Hematopoietic multipotent progenitor cell treated with erythropoietin and hydrocortisone succinate and interleukin-3 and kit ligand, for 8 days (in vitro differentiated cells): ENCODE measurements at places on chromosomes 6 and 20.

GRCh38 chr6:162845972-162846371 is 118.2 kb downstream of the PACRG start:
- DNase-seq = no peak

DNA sequence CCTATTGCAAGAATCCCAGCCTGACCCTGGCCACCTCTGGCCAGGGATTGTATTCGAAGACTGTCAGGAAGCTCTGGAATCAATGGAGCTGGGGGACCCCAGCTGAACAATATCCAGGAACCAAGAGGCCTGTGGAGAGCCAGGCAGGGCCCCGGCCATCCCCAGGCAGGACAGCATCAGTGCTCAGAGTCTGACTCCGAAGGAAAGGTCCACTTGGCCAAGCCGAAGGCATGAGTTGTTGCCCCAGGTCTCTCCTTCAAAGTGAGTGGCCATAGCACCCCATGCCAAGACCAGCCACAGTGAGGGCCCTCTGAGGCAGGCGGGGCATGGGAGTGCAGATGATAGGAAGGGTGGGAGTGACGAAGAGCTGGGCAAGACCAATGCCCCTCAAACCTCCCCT is 193.1 kb downstream of the CDH4 start:
- DNase-seq = no peak

DNA sequence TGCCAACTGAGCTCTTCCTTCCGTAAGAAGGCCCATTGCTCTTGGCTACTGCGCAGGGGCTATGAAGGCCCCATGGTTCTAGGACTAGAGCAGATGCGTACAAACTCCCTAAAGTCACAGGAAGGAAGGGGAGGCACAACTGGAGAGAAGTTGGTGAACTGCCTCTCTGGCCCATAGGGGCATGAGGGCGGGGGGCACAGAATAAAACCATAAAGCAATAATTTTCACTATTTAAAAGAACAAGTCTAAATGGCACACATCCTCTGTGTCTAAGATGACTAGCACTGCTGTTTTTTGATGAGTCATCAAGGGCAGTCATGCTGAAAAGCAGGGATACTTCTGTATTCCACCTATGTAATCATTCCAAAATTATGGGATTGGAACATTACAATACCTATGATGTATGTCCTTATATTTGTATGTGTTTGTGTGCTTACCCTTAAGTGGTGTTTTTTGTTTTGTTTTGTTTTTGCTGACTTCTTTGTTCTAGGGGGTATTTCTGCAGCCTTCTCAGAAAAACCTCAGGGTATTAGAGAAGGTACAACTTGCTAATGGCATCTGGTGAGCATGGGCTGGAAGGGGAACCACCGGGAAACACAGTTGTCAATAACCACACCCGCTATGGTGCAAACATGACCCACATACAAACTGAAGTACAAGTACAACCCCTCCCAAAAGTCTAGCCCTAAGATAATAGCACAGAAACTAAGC is 36.9 kb downstream of the B4GALT5 start:
- peak; percentile 69 for DNase-seq

DNA sequence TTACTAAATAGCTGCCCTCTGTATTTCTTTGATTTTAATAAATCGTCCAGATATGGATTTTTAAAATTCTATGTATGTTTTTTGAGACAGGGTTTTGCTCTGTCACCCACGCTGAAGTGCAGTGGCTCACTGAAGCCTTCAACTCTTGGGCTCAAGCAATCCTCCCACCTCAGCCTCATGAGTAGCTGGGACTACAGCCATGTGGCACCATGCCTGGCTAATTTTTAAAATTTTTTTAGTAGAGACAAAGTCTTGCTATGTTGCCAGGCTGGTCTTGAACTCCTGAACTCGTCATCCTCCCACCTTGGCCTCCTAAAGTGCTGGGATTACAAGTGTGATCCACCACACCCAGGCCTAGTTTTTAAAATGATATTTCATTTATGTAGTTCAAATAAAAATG is 47.4 kb upstream of the DDR1 start:
- no peak for DNase-seq

DNA sequence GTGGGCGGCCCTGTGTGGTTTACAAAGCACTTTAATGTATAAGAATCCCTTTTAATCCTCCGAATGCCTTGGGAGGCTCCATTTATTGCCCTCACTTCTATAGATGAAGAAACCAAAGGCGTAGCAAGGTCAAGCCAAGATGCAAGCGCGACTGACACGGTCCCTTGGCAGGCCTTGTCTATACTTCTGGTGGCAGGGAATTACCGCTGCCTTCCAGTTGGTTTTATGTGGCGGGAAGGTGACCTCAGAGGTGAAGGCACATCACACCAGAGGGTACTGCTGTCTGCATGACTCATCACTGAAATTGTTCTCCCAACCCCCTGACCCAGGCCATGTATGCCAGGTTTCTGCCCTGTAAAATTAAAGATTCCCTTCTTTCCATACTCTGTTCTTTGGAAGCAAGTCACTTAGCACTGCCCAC is 36.1 kb upstream of the NAA20 start:
- no peak for DNase-seq

DNA sequence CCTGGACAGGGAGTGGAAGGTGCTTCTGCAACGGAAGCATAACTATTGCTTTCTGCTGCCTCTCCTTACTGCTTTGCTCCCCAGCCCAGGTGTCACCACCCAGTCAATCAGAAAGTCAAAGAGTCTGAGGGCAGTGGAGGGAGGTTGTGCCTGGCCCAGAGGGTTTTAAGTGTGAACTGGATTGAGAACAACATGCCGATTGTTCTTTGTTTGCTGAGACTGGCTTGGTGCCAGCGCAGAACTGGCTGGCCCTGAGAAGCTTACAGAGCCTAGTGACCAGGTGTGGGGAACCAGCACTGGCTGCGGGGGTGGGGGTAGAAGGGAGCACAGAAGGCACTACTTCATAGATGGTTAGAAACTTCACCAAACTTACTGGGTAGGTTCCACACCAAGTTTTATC is 31.1 kb upstream of the ENPP4 start:
- DNase-seq = no peak

- peak; percentile 9 for DNase-seq
Observed at GRCh38 chr6:1970151-1970561, 275.2 kb downstream of the GMDS start.

DNA sequence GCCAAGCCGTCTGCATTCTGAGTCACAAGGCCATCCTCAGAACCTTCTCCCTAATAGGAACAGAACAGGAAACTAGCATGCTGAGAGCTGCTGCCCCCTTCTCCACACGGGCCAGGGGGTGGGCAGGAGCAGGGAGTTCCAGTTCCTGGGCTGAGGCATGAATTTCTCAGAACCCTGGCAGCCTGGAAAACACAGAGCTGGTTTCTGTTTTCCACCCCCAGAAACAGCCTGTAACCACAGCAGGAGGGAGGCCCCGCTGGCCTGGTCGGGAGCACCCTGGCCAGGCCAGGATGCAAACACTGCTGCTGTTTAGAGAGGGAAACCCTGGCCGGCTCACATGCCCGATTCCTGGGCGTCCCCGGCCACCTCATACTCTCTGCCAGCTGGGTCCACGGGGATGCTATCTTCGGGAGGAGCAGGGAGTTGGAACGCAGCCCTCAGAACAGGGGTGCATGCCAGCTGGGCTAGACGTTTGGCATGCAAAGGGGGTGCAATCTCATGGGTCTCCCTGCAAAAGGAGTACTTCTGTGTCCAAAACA is 130.1 kb downstream of the NFATC2 start:
- no peak for DNase-seq
